Fibroblast of lung (primary cell): ENCODE measurements at places on chromosomes 13 and 19. TPM values are rescaled to one million over a fixed set of nuclear protein-coding genes. Genes with fewer than 3 reads are reported as not detected.

- DNase-seq, result peak; percentile 44
These were observed 32.2 kb downstream of the C13orf46 start for GRCh38 chr13:113941571-113942191.

The WDR87 gene
- not detected in 2 replicates for total RNA-seq

DNA sequence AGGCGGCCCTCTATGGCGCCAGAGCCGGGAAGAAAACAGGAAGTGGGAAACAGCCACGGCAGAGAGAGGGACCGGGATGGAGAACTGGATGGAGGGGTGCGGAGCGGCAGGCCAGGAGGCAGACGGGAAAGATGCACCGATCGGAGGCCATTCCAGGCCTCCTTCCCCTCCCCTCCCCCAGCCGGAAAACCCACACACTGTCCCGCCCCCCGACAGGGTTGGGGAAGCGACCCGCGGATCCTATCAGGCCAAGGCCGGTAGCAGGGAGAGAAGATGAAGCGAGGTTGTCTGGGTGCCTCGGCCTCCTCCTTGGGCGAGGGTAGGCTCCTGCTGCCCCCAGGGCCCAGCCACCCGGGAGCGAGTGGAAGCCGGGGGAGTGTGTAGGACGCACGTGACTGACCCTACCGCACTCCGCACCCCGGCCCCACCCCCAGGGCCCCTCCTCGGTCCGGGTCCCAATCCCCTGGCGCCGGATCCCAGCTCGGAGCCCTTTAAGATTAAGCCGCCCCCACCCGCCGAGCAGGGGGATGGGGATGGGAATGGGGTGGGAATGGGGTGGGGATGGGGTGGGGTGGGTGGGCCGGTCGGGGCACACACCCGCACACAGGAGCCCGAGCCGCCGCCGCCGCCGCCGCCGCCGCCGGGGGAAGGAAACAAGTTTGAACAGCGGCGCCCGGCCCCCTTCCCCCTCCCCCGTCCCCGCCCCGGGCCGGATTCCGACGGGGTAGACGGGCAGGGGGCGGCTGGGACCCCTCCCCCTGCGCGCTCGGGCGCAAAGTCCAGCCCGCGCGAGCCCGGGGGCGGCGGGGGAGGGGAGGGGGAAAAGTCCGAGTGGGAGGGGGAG, 1.5 kb downstream of the ERF start:
- peak; percentile 43 for DNase-seq

DNA sequence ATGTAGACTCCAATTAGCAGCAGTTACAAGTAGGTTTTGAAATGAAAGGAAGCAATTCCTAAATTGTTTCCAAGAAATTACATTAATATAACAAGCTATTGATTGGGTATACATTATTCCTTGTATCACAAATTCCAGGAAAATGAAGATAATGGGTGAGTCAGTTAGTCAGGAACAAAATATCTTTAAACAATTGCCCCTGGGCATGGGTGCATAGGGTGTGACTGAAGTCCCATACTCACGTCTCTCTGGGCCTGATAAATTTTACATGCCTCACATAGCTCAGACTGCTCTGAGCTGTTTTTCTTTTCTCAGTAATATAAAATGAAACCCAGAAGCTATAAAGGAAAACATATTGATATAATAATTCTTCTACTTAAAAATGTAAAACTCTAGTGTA, 87.8 kb downstream of the FNDC3A start:
- peak; percentile 30 for DNase-seq

GRCh38 chr19:40552848-40553247, 23.8 kb upstream of the SHKBP1 start:
- no peak for DNase-seq

DNA sequence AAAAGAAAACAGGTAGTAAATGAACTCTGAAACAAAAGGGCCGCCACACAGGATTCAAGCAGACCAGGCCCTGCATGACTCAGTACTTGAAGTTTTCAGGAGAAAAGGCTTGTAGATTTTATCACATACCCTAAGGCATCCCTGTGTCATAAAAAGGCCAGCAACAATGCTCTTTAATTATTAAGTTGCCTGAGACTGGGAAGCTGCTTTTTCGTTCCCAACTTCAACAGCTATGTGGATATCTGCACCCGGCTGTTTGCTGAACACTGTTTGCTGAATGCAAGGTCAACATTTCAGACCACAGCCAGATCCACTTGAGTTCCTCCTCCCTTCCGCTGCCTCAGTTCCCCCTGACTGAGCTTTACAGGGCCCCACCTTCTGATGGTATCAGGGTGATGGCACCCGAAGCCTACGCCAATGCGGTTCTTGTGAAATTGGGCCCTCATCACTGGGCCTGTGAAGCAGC, 6.1 kb upstream of the ECH1 start:
- peak; percentile 46 for DNase-seq

GRCh38 chr19:37077501-37077933, 716 bp upstream of the ZNF420 start:
- DNase-seq, result peak; percentile 42

- peak; percentile 64 for DNase-seq
These were observed 39.7 kb downstream of the THSD1 start for GRCh38 chr13:52366291-52366690.

DNA sequence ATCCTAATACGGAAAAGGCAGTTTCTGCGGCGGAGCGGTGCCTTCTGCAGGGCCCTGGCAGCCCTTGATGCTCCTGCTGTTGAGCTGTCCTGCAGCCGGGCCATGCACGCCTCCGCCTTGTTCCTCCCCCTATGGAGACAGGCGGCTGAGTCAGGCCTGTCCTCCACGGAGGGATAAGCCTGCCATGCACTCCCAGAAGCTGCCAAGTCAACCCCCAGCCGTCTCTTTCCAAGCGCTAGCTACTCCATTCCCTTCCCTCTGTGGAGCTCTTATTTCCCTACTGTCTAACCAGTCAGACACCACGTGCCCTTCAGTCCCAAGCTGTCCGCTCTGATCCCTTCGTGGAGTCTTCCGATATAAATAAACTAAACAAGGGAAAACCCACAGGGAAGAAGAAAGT, 197.0 kb downstream of the COL4A1 start:
- DNase-seq, result peak; percentile 96

GRCh38 chr13:75855847-75856246, 219.7 kb downstream of the LMO7 start:
- DNase-seq, result no peak

The AMH gene
- total RNA-seq, result 0.26 and 0.33 TPM in 2 replicates

The MEIOSIN gene
- total RNA-seq, result not detected in 2 replicates

GRCh38 chr19:33255781-33256180, 30.1 kb upstream of the SLC7A10 start:
- no peak for DNase-seq

GRCh38 chr19:9797871-9798270, 21.0 kb downstream of the FBXL12 start:
- no peak for DNase-seq

- DNase-seq, result peak; percentile 39
These were observed 11.4 kb downstream of the NDUFA11 start for GRCh38 chr19:5891938-5892771.

DNA sequence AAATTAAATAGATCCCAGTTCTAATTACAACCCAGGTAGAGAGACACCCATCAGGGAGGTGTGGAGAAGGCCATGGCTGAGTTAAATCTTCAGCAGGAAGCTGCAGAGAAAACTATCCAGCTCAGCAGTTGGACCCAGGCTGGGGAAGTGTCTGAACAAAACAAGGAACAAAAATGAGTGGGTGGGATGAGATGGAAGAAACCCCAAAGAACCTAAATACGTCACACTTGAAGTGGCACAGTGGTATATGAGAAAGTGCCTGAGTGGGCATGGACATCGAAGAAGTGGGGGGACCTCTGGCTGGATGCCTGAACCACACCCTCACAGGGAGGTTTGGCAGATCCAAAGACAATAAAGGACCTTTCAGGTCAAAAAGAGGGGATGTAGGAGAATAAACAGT, 3.5 kb upstream of the EPHX3 start:
- DNase-seq, result no peak

The PLIN4 gene
- 2.6 and 5.3 TPM in 2 replicates for total RNA-seq

The ZNF541 gene
- total RNA-seq, result 0.17 TPM in 1 of 2 replicates, not detected in the other

The TJP3 gene
- total RNA-seq, result not detected in 2 replicates

GRCh38 chr13:25738342-25739196, 313.2 kb downstream of the SHISA2 start:
- peak; percentile 82 for DNase-seq

DNA sequence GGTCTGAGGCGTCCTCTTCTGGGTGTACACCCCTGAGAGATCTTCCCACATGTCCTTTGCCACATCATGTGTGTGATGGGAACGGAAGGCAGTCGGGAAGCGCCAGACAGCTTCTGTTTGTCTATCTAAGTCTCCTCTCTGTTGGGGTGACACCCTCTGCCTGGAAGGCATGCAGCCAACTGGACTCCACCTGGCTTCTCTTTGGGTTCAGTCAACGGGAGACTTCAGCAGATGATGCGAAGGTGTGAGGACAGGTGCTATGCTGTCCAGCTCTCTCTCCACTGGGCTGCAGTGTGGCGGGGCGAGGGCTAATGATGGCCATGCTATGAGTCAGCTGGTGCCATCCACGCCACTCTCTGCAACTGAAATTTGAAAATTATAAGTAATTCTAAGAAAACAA, 14.3 kb upstream of the SBK3 start:
- DNase-seq, result no peak

DNA sequence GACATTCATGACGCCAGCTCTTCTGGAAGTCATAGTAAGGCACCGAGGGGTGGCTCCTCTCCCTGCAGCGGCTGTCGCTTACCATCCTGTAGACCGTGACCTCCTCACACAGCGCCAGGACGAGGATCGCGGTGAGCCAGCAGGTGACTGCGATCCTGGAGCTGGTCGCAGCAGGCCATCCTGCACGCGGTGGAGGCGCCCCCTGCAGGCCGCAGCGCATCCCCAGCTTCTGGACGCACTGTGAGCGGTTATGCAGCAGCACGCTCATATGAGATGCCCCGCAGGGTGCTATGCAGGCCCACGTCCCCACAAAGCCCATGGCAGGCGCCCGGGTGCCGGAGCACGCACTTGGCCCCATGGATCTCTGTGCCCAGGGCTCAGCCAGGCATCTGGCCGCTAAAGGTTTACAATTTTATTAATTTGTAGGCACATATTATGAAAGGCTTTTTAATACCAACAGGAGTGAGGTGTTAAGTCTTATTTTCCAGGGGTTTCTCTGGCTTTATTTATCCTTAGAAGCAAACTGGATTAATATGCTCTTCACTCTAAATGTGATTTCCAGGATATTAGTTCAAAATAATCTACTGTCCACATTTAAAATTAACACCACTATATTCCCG, 35.6 kb upstream of the PSPC1 start:
- no peak for DNase-seq

- DNase-seq, result no peak
These were observed 155.4 kb downstream of the DCT start for GRCh38 chr13:94323764-94324758.

The ZNF582 gene
- 4.1 and 4.8 TPM in 2 replicates for total RNA-seq

GRCh38 chr19:17113127-17113785, 37.7 kb downstream of the MYO9B start:
- no peak for DNase-seq

The ZNF121 gene
- 38.8 and 53.3 TPM in 2 replicates for total RNA-seq

DNA sequence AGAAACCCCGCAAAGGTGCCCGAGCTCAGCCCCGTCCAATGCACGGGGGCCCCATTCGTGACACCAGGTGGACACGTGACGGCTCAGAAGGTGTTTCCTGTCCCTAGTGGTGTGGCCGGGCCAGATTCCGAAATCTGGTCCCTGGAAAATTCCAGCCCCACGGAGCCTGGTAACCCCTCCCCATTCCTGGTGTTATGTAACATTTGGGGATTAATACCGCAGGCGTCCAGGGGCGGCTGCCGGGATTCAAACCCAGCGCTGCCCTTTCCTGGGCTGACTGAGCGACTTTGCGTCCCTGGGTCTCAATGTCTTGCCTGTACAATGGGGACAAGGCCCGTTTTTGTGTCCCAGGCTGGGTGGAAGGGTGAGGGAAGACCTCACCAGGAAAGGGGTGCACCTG, 1.0 kb upstream of the PLK5 start:
- DNase-seq, result no peak

The ATP1A3 gene
- under 0.01 and 0.17 TPM in 2 replicates for total RNA-seq

- peak; percentile 82 for DNase-seq
These were observed 1.6 kb upstream of the DIRAS1 start for GRCh38 chr19:2722541-2723344.

GRCh38 chr13:92028695-92029094, 630.3 kb downstream of the GPC5 start:
- DNase-seq, result no peak

GRCh38 chr13:33751151-33751550, 66.8 kb upstream of the RFC3 start:
- peak; percentile 88 for DNase-seq

GRCh38 chr19:14147797-14148605, 11.6 kb upstream of the ASF1B start:
- DNase-seq, result peak; percentile 41

DNA sequence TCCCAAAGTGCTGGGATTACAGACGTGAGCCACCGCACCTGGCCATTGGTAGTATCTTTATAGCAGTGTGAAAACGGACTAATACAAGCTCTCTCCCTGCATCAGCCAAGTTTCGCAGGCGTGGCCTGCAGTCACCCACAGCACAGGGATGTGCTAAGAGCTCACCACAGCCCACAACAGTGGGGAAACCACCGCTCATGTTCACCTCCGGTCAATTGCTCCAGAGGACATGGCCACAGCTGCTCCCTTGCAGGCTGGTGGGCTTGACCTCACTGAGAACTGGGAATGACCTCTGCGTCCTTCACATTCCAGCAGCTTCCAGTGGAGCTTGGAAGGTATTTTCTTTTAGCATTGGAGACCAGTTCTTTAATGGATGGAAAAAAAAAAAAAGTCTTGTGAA, 156.4 kb downstream of the KCTD15 start:
- DNase-seq, result no peak

The ZNF844 gene
- total RNA-seq, result 8.2 and 15.4 TPM in 2 replicates

- DNase-seq, result no peak
These were observed 90.5 kb upstream of the ABCC4 start for GRCh38 chr13:95391785-95392184.

The KLHL1 gene
- not detected in 2 replicates for total RNA-seq

GRCh38 chr13:110042253-110042950, 256.0 kb upstream of the IRS2 start:
- DNase-seq, result no peak

DNA sequence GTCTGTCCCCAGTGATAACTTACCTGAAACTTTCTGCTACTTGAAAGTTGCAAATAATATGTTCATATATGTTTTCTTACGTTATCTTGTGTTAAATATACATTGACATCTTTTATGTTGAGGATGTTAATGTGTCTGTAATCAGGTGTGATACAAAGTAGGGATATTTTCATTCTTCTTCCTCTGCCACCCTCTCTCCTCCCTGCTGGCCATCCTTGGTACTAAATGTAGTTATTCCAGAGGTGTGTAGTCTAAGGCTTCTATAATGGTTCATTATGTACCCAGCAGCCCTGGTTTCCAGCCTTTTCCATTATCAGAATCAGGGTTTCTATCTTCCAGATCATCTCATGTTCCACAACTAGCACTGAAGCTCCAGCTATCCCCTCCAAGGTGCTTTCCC, 606.7 kb upstream of the KLHL1 start:
- no peak for DNase-seq

The EXOC3L2 gene
- total RNA-seq, result under 0.01 TPM in 1 of 2 replicates, not detected in the other

DNA sequence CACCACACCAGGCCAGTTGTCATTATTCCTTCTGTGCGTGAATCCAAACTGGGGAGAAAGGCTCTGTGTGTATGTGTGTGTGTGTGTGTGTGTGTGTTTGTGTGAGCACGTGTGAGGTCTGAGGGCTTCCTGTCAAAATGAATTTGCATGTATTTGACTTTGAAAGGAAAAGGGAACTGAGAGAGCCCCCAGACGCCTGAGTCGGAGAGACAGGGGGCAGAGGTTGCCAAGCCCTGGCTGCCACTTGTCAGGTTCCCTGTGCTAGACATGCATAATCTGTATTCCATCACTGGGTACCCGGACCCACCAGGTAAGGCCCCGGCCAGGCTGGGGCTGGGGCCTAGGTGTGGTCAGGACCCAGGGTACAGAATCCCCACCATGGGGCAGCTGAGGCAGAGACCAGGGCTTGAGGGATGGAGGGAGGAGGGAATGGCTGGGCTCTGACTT, at the start of gene CLEC17A:
Gene CLEC17A, plus strand, starts transcription at position 191 of the 447 bp plus-strand sequence. Its CDS starts 77 bp downstream, at position 268.
- no peak for DNase-seq
